ENCODE measurements at places on chromosomes 11 and 22. TPM values are rescaled to one million over a fixed set of nuclear protein-coding genes. Genes with fewer than 3 reads are reported as not detected.

TNNT3 gene
- polyA plus RNA-seq, result 45.5 TPM

DNA sequence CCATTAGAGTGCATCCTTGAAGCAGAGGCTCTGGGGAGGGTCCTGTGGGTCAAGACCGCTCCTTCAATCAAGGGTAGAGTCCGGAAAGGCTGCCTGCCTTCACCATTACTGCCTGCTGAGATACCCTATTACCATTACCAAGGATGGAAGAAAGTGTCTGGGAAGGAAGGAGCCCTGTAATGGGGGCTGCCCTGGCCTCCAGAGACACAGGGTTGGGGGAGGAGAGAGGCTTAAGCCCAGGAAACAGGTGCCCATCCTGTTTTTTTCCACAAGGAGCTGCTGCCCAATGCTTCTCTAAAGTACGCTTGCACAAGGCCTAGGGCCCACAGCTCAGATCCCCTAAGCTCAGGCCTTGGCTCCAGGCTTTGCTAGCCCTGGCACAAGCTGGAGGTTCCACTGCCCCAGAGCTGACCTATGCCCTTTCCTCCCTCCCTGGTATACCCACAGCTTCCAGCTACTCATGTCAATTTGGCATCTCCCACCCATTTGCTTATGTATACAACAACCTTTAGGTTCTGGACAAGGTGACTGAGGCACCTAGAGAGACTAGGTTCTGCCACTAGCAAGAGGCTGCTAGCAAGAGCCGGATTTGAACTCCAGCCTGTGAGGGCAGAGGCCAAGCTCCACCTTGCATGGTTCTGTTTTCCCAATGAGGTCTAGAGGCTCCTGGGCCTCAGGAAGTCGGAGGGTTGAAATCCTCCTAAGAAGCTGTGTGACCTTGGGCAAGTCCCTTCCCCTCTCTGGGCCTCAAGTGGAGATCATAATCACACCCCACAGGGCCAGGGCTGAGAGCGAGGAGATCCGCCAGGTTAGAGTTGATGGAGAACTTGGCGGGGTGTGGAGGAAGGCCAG, 1.5 kb upstream of the PLCB3 start:
- DNase-seq, result no peak

DNA sequence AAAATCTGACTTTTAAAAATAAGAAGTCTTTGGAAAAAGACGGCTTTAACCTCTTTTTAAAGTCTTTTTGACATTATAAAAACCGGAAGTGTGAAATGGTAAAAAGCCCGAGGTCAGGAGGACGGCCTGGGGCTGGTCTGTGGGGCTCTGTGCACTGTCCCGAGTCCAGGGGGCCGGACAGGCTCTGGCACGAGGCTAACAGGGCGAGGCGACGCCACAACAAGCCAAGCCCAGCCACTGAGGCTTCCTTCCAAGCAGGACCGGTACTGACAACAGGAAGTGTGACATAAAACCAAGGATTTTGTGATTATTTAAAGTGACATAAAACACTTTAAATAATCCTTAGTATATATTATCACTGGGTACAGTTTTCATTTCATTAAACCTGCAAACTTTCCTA, 39.2 kb downstream of the BRD1 start:
- peak; percentile 75 for DNase-seq

DNA sequence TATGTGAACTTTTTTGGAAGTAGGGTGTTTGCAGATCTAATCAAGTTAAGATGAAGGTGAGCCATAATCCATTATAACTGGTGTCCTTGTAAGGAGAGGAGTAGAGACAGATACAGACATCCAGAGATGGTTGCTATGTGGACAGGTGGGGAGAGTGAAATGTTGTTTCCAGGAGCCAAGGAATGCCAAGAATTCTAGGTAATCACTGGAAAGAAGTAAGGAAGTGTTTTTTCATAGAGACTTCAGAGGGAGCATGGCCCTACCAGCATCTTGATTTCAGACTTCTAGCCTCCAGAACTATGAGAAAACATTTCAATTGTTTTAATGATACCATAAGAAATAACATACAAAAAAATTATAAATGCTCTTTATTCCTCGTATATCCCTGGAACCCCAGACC, 320.5 kb upstream of the ANO3 start:
- DNase-seq, result no peak

- DNase-seq, result no peak
Measured at GRCh38 chr11:86917589-86917988, 37.6 kb downstream of the FZD4 start.

DNA sequence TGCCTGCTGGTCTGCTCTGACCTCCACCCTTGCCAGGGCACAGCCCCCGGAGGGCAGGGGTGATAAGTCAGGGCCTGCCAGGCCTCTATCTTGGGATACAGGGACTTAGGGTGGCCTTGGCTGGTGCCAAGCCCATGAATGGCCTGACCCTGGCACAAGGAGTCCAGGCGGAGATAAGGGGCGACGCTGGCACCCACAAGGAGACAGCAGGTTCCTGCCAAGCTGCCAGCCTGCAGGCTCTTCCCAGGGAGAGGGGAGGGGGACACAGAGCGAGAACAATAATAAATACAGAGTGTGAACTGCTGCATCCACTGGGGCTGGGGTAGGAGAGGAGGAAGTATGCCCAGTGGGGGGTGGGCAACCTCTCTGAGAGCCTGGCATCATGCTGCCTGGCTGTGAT, 978 bp downstream of the CSDC2 start:
- no peak for DNase-seq
